ENCODE measurements at places on chromosomes 5 and 9. TPM values are rescaled to one million over a fixed set of nuclear protein-coding genes. Genes with fewer than 3 reads are reported as not detected.

PCDHGB5 gene
- 33.0 TPM for total RNA-seq

SPATA31A6 gene
- not detected for total RNA-seq

SPOUT1 gene
- 11.2 TPM for total RNA-seq

CFAP157 gene
- 0.09 TPM for total RNA-seq

EQTN gene
- total RNA-seq, result not detected

ZNF474 gene
- total RNA-seq, result 0.16 TPM

ARSI gene
- 16.3 TPM for total RNA-seq

SPINK6 gene
- not detected for total RNA-seq

KIF4B gene
- total RNA-seq, result 0.09 TPM

PDE6A gene
- not detected for total RNA-seq

GABRA6 gene
- not detected for total RNA-seq

SPINK9 gene
- total RNA-seq, result not detected

FAT2 gene
- total RNA-seq, result 0.09 TPM

NR6A1 gene
- total RNA-seq, result 0.26 TPM

ADGRD2 gene
- not detected for total RNA-seq

DNAH5 gene
- total RNA-seq, result 0.47 TPM

ENTPD2 gene
- total RNA-seq, result under 0.01 TPM

GARIN3 gene
- total RNA-seq, result not detected

FRMD3 gene
- 0.26 TPM for total RNA-seq

GRM6 gene
- under 0.01 TPM for total RNA-seq

CD72 gene
- 1.9 TPM for total RNA-seq

OTULINL gene
- not detected for total RNA-seq

GTF3C4 gene
- 9.3 TPM for total RNA-seq

SAXO1 gene
- 0.09 TPM for total RNA-seq

SCGB3A2 gene
- not detected for total RNA-seq

PHYKPL gene
- total RNA-seq, result 61.0 TPM

SLC45A2 gene
- under 0.01 TPM for total RNA-seq

PCDHGB1 gene
- total RNA-seq, result 1.5 TPM

DUSP1 gene
- 43.0 TPM for total RNA-seq

ADAMTS16 gene
- not detected for total RNA-seq

GALT gene
- total RNA-seq, result 34.5 TPM

CARTPT gene
- total RNA-seq, result not detected

IFNA21 gene
- not detected for total RNA-seq

BAAT gene
- total RNA-seq, result not detected

TPPP gene
- under 0.01 TPM for total RNA-seq

HRH2 gene
- total RNA-seq, result not detected

BTNL3 gene
- not detected for total RNA-seq

LAMC3 gene
- 0.09 TPM for total RNA-seq

FGF18 gene
- under 0.01 TPM for total RNA-seq

TAF11L11 gene
- total RNA-seq, result not detected

PTGES gene
- 48.9 TPM for total RNA-seq

BHMT2 gene
- 4.6 TPM for total RNA-seq

ENTREP1 gene
- total RNA-seq, result under 0.01 TPM

All from bronchial smooth muscle cell (primary cell).